ENCODE measurements at places on chromosomes 6 and 20.
A peak's percentile ranks its signal among the peaks of the same experiment; 100 is the strongest.

GRCh38 chr20:17956099-17956685, 12.4 kb downstream of the SNX5 start:
- peak; percentile 45 for DNase-seq

DNA sequence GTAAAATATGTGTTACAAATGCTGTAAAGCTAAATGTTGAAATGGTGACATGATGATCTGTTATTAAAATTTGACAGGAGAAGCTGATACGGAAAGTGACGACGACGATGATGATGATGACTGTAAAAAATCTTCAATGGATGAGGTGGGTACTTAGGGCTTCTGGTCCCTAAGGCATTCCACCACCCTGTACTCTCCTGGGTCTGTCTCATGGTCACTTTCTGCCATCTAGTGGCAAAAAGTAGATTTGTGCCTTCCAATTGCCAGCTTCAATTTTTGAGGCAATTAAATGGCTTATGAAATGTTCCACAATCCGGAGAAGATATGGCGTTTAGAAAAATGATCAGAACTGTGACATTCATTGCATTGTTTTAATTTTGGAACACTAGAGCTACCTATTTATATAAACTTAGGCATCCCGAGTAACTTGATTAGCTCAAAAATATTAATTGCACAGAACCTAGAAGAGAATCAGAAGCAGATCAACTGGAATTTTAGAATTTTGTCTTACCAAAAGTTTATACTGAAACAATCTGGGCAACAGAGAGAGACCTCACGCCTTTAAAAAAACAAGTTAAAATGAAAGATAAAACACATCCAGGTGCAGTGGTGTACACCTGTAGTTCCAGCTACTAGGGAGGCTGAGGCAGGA, 346.5 kb upstream of the PLCB4 start:
- peak; percentile 64 for DNase-seq

DNA sequence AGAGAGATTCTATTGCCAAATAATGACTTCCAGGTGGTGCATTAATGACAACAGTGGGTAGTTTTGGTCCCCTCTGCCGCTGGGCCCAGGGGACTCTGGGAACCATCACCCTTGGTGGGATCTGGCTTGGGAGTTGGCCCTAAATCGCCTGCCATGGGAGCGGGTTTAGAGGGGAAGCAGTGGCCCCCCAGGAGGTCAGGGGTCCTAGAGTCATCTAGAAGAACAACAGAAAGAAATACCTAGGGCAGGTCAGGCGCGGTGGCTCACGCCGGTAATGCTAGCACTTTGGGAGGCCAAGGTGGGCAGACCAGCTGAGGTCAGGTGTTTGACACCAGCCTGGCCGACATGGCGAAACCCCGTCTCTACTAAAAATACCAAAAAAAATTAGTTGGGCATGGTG, 17.8 kb upstream of the ARFGEF2 start:
- DNase-seq, result no peak

- no peak for DNase-seq
These were observed 22.3 kb upstream of the EYA4 start for GRCh38 chr6:133218852-133219251.

- no peak for DNase-seq
These were observed 12.4 kb upstream of the KIAA1755 start for GRCh38 chr20:38272961-38273360.

GRCh38 chr6:95216555-95216954, 360.8 kb upstream of the MANEA start:
- DNase-seq, result no peak

DNA sequence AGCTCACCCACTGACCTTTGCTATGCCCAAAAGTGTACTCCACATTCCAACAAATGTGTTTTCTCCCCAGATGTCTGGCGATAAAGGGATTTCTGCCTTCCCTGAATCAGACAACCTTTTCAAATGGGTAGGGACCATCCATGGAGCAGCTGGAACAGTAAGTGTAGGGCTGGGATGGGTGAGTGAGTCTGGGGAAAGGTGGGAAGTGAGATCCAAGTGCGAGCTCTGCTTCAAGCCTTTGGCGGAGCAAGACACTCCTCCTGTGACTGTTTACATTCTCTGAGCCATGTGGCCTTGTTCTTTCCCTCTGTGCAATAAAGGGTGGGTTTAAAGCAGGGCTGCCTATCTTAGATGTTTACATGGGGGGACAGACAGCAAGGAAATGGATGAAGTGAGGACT, 1.9 kb downstream of the UBE2C start:
- no peak for DNase-seq

DNA sequence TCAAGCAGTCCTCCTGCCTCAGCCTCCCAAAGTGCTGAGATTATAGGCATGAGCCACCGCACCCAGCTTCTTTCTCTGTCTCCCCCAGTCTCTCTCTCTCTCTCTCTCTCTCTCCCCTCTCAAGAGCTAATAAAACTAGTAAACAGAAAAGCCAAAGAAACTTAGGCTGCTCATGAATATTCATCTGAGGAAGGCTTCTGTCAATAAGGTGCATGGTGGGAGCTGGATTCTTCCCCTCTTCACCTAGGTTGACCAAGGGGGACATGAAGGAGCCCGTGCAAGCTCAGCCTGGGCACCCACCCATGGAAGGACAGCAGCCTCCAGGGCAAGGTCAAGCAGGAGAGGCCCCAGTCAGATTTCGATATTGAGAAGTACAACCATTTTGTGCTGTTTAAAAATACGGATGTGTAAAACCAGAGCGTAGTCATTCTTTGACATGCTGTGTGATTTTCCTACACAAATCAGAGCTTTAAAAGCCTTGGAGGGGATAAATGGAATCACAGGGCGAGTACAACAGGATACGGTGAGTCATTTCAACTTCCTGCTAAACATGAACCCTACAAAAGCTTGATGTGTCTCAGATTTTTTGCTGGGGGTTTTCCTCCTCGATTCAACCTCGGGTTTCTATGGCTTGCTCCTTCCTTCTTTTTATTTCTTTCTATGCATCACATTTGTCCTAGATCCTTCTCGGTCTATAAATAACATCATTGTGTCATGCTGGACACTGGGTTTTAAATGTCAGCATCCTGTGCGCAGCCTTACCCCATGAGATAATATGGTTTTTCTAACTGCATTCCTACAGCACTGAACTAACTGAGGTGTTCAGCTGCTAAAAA, 368.9 kb upstream of the JARID2 start:
- peak; percentile 66 for DNase-seq

DNA sequence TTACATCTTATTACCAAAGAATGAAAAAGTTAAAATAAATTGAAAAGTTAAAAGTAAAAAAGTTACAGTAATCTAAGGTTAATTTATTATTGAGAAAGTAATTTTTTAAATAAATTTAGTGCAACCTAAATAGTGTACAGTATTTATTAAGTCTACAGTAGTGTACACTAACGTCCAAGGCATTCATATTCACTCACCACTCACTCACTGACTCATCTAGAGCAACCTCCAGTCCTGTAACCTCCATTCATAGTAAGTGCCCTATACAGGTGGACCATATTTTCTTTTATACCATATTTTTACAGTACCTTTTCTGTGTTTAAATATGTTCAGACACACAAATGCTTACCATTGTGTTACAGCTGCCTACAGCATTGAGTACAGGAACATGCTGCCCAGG, 624.7 kb upstream of the NOX3 start:
- no peak for DNase-seq

DNA sequence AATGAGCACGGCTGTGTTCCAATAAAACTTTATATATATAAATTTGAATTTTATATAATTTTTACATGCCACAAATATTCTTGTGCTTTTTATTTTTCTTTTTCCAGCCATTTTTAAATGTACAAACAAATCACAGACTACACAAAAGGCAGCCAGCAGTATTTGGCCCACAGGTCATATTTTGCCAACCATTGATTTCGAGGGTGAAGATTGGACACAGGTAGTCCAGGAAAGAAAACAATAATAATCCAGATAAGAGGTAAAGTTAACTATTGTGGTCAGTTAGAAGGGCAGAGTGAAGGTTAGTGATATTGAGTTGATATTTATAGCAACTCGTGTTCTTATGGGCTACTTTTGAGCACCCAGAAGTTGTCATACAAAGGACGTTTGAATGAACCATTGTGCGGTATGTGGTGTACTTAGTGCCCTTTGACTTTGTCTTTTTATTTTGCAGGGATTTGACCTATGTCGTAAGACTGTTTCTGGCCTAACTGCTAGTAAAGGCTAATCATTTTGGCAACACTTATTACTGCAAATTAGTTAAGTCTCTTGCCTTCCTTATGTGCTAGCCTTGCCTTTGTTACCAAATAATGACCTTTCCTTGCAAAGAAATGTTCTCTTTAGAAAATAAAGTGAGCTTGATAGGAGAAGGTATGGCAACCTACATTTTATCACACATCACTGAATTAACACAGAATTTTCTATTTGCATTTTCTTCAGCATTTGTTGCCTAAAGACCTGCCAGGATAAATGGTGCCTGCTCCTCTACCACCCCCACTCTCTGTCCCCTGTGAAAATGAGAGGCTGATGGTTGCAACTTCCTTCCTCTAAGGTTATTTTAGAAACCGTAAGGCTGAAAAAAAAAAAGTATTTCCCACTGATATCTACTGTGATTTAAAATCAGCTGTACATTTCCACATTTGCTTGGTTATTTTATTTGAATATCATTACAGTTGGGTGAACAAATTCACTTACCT, 493.9 kb upstream of the SOX4 start:
- peak; percentile 11 for DNase-seq

GRCh38 chr6:112054001-112054400, at the start of gene CCN6:
Gene CCN6, plus strand, starts transcription at chr6:112054104. Its CDS starts 254 bp downstream, at chr6:112054358.
- no peak for DNase-seq

DNA sequence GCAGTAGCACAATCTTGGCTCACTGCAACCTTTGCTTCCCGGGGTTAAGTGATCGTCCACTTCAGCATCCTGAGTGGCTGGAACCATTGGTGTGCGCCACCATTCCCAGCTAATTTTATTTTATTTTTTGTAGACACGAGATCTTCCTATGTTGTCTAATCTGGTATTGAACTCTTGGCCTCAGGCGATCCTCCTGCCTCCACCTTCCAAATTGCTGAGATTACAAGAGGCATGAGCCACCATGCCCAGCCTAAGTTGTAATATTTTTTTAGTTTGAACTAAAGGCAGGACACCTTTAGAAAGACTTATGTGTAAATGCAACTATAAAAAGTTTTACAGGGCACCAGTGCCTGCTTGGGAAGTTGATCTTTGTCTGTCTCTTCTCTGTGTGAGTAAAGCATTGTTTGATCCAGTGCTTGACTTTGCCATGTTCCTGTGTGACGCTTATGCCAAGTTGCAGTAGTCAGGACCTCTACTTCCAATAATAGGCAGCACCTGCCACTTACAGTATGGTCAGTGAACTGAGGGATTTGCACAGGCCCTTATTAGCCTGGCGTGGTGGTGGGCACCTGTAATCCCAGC, 46.9 kb downstream of the JARID2 start:
- DNase-seq, result no peak

DNA sequence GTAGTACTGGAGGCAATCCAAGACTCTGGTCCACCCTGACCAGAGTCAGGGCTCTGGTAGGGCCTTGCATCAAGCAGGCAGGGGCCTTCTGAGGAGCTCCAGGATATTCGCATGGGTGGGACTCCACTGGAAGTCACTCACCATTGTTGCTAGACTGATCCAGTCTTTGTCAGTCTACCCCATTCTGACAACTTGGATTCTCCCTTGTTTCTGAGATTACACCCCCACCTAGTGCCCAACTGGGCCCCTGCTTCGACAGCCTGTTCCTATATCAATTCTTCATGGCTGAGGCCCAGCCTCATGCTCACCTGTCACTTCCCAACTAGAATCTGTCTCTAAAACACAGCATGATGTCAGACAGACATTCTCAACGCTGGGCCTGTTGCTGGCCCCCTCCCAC, 5.2 kb downstream of the SLC35D3 start:
- peak; percentile 22 for DNase-seq

- no peak for DNase-seq
These were observed 506.6 kb upstream of the NOX3 start for GRCh38 chr6:155962276-155962675.

- DNase-seq, result no peak
These were observed 91.1 kb downstream of the MTFR2 start for GRCh38 chr6:136158971-136159370.
